Activated CD4-positive, alpha-beta T cell treated with anti-CD3 and anti-CD28 coated beads, Interleukin-2, amount 50 U/mL, for 24 hours (primary cell): ENCODE measurements at places on chromosomes 4 and X.

DNA sequence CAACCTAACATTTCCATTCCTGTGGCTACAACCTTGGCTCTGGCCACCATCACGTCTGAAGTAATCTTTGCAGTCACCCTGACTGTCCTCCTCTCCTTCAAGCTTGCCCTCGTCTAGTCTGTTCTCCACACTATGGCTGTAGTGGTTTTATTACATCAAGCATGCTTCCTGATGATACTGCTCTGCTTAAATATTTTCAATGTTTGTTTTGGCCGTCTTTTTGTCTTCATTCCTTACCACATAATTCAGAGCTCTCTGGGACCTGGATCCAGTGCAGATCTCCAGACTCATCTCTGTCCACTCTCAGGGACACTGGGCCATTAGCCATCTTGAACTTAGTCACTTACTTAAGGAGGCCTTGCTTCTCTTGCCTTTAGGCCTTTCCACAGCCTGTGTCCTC is 27.7 kb upstream of the FREM3 start:
- DNase-seq: no peak

- no peak for DNase-seq
Observed at GRCh38 chr4:100189820-100190642, at the start of gene DDIT4L. Gene DDIT4L (minus strand): TSS chr4:100190468. CDS start chr4:100189983, 485 bp downstream.

DNA sequence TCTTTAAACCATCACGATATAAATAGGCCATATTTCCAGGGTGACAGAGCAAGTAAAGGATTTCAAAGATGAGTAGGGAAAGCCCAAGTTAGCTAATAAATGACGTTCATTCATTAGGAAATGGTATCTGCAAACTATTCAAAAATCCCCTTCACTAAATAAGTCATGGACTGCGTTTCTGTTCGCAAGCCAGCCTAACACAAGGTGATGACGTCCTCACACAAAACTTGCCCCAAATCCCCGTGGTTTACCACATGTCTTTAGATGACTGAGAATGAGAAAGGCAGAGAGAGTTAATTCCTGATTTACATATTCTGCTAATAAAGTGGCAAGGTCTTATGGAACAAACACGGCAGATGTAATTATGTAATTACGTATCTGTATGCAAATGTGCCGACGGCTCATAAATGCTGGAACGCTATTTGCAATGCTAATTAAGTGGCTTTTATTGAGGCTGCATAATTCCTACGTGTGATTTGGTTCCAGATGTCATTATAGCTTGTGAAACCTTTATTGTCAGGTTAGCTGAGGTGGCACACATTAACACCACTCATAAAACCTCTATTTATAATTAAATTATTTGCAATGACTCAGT is 437.7 kb upstream of the FRG1 start:
- DNase-seq: no peak

DNA sequence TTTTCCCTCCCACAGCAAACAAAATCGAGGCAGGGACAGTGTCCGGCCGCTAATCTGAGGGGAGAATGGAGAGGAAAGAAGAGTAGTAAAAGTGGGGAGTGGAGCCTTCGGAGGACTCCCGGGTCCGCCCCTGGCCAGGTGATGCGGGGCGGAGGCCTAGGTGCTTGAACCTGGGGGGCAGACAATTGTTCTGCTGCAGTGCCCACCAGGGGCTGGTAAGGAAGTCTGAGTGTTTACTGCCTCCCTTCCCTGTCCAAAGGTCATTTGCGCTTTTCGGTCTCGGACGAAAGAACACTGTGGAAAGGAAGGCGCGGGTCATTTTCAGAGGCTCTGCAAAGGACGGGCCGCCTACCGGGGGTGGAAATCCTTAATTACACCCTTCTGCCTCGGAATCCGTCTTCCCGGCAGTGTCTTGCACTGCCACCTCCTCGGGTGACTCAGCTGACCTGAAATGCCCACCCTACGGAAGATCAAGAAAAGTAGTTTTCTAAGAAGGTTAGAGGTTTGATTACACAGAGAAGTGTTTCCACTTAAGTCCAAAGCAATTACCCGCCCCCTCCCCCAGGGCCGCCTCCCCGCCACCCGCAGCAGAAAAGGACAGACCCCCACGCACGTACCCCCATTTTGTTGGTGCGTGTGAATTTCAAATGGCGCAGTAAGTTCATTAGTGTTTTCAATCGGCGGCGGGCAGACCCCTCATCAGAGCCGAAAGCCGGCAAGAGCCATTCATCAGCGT is 99.9 kb upstream of the TENM3 start:
- no peak for DNase-seq

DNA sequence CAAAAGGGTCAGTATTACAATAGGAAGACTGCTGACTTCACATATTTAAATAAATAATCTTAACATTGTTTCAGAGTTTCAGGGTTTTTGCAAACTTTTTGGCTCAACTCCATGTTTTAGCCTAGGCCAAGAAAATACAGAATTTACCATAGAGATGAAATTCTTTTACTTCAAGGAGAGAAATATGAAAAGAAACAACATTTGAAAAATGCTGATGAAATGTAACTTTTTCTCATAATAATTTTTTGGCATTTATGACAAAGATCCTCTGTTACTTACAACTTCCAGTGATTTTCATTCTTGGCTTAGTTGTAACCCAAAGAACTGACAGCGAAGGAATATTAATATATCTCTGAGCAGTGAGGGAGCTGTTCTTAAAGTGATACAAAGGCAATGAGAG is 316.1 kb upstream of the EMCN start:
- no peak for DNase-seq

DNA sequence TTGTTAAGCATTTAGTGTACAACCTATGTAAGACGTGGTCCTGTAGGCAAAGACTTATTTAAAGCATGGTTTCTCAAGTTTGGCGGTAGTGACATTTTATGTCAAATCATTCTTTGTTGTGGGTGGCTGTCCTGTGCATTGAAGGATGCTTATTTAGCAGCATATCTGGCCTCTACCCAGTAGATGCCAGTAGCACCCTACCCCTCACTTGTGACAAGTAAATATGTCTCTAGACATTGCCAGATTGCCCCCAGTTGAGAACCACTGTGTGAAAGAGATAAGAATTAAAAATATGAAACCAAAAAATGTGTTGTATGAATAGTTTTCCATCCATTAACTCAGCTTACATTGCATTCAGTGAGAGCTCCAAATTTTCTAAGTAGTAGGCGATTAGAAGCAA is 25.5 kb downstream of the MMAA start:
- no peak for DNase-seq
